ENCODE measurements at places on chromosomes 1 and 21.
A peak's percentile ranks its signal among the peaks of the same experiment; 100 is the strongest.

GRCh38 chr1:2250721-2251281, 22.7 kb downstream of the SKI start:
- DNase-seq = no peak

DNA sequence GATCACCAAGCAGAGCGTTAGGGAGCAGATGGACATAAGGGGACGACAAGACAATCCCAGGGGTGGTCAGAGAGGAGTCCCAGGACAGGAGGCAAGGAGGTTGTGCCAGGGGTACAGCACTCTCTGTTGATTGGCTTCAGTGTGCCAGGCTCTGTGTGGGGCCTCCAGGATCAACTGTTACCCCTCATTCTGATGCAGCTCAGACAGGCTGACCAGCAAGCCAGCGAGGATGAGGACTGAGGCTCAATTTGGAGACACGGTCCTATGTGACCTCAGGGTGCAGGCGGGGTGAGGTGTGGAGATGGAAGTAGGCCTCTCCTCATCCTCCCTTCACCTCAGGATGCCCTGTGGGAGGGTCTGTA, 4.0 kb downstream of the HYI start:
- DNase-seq = no peak

GRCh38 chr1:158426137-158426536, at the start of gene OR10K2:
OR10K2 (minus strand) TSS chr1:158426237; CDS start chr1:158420866, 5,371 bp downstream.
- DNase-seq = no peak

- DNase-seq = peak; percentile 8
Observed at GRCh38 chr1:171251042-171251951, 3.0 kb downstream of the FMO1 start.

DNA sequence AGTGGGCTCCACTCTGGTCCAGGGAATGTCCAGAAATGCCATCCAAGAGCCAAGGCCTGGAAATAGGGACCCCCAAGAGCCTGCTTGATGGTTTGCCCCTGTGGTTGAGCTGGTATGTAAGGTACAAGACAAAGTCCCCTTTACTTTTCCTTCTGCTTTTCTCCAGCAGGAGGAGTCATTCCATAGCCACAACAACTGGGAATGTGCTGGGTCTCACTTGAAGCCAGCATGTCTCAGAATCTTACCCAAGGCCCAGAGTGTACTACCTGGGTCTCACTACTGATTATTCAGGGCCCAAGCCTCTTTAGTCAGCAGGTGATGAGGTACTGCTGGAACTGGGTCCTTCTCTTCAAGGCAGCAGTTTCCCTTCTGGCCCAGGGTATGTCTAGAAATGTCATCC, 62.1 kb upstream of the CD55 start:
- DNase-seq = no peak

GRCh38 chr1:35605071-35605866, 32.2 kb downstream of the TFAP2E start:
- DNase-seq = no peak

- peak; percentile 45 for DNase-seq
Observed at GRCh38 chr1:54950369-54951163, 29.9 kb upstream of the TMEM61 start.

Measured in T-helper 2 cell treated with Interferon-gamma antibody and Interleukin-4, amounts not matched to agents 5 μg/mL and 100 μg/mL, for 36 hours (primary cell).